ENCODE measurements at places on chromosomes 7 and 10.

DNA sequence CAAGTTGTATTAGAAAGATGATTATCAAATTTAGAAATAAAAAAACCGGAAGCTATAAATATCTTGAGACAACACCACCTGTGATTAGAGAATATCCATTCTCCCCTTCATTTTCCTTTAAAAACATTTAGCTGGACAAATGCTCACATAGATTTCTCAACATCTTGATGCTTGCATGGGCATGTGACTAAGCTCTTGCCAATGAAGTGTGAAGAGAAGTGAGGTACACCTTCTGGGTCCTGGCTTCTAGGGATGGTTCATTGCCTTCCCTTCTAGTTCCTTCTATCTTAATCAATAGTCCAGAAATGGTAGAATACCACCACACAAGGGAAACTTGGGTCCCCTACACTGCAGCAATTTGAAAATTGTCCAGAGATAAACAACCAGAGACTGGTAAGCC, 41.0 kb downstream of the WAPL start:
- DNase-seq: no peak

- no peak for DNase-seq
Measured at GRCh38 chr10:11057994-11058393, 40.3 kb downstream of the CELF2 start.

DNA sequence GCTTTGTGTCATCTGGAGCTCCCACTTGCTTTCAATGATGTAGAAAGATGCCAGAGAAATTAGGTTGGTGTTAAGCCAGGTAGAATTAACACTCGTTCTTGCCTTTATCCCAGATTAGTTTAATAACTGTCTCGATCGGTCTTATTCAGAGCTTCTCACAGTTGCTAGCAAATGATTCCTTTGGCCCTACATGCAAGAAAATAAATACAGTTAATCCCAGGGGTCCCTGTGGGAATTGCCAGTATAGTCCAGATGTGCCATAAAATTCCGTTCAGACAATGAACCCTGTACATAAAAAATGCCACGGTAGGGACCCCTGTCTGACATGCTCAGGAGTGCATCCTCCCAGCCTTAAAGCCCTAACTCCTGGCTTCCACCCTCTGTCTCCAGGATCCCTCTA, 207.5 kb downstream of the ARHGAP12 start:
- no peak for DNase-seq

DNA sequence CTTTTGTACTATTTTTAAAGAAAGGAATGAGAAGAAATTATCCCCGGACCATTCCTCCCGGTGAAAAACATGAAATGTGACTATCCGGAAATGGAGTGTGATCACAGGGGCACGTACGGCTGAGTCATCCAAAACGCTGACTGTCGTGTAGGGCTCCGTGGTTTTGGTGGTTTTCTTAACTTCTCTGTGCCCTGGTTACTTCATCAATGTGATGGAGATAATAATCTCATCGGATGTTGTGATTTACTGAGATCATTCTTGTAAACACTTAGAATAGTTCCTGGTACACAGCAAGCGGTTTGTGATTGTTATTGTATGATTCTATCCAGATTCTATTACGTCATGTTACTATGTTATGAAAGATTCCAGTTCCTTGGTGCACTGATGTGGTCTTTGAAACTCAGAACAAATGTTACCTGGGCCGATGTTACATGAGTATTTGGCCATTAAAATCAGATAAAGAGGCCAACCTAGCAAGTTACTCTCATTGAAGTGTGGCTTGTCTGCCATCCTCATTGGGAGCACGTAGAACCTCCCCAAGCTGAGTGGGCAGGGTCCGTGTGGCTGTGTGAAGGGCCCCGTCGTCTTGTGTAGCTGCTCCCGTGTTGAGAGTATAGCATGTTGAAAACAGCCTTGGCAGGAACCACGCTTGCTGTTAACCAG, 99.5 kb downstream of the CAMK1D start:
- DNase-seq: peak; percentile 86

GRCh38 chr7:148901178-148901577, 17.1 kb upstream of the EZH2 start:
- no peak for DNase-seq

DNA sequence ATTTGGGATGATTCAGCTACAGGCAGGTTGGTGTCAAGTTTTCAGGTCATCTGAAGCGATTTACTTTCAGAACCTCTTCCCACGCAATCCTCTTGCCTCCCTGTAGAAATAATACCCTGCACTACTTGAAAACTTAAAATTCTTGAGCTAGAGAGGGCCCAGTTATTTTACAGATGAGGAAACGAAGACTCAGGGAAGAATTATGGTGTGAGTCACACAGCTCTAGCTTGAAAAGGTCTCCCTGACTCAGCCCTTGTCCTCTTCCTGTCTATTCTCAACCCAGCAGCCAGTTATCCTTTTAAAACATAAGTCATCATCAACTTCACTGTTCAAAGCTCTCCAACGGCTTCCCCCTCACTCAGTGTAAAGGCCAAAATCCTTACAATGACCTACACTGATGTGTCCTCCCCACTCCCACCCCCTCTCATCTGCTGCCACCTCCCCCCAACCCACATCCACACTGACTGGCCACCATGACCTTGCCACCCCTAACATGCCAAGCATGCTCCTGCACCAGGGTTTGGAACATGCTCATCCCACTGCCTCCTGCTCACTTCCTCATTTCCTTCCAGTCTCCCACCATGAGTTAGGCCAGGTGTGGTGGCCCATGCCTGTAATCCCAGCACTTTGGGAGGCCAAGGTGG, 3.4 kb downstream of the DNMBP start:
- peak; percentile 99 for DNase-seq

GRCh38 chr10:30917789-30918188, 113.9 kb downstream of the ZNF438 start:
- no peak for DNase-seq

- DNase-seq: peak; percentile 30
Measured at GRCh38 chr10:119290301-119291048, 83.1 kb downstream of the GRK5 start.

DNA sequence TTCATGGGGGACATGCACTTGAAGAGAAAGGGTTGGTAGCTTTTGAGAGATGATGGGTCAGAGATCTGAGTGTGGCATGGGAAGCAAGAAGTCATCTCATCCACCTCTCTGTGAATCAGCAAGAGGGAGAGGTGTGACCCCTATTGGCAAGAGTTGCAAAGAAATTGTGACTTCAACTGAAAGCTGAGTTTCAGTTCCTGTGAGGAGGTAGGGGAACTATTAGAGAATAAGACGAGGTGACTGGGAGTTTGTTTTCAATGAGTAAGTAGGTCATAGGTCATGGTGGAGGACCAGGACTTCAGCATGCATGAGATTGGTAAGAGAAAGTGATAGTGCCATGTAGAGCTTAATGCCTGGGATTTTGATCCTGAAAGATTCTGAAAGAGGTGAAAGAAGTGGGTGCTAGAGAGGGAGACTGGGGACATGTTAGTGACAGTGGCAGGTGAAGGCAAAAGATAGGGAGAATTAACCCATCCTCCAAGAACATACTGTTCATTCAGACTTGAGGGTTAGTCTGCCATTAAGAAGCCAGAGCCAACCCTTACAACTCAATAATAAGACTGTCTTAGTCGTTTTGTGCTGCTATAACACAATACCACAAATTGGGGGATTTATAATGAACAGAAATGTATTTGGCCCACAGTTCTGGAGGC, 75.5 kb upstream of the CAPZA2 start:
- peak; percentile 69 for DNase-seq

DNA sequence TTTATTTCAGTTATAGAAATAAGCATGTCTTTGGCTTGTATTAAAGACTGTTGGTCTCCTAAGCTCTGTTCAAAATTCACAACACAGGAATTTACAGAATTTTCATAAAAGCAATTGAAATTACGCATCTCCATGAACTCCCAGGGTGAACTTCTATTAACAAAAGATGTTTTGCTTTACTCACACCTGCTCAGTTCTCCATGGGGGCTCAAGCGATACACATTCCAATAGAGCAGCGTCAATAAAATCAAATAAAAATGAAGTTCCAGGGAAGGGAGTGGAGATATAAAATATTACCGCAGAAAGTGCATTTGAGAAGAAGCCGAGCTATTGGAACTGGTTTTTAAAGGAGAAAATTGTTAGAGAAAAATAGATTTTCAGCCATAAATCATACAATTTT, 41.5 kb upstream of the ZNF438 start:
- no peak for DNase-seq

- DNase-seq: peak; percentile 11
Measured at GRCh38 chr7:12291870-12292269, 80.8 kb downstream of the TMEM106B start.

DNA sequence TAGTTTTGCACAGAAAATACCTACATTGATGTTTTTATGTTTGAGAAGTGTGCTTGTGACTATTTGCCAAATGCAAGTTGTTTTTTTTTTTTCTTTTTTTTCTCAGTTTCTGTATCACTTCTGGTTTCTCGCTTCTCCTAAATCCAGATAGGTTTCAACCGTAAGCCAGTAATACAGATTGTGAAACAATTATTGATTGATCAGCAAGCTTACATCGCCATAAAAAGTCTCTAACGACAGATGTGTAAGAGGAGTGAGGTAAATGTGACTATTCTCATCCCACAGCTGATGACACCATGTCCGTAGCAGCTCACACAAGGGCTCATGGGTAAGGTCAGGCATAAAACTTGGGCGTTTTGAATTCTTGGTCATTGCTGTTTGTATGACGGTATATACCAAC, 202.8 kb upstream of the AKR1E2 start:
- DNase-seq: no peak

DNA sequence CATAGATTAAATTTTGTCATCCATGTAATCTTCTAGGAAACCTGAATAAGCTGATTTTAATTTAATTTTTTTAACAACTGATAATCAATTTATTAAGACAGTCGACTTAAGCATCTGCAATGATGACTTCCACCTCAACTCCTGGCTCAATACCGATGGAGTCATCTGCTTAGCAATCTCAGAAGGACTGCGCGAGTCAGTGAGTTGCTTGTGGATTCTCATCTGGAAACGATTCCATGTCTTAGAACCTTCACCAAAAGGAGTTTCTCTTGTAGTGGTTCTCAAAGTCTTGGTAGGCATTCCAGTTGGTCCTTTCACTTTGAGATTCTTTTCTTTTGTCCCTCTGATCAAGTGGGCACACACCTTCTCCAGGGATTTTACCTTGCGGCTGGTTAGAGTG, 85.5 kb downstream of the XRCC2 start:
- no peak for DNase-seq

- peak; percentile 91 for DNase-seq
Measured at GRCh38 chr10:21372651-21373410, 152.7 kb downstream of the SKIDA1 start.

DNA sequence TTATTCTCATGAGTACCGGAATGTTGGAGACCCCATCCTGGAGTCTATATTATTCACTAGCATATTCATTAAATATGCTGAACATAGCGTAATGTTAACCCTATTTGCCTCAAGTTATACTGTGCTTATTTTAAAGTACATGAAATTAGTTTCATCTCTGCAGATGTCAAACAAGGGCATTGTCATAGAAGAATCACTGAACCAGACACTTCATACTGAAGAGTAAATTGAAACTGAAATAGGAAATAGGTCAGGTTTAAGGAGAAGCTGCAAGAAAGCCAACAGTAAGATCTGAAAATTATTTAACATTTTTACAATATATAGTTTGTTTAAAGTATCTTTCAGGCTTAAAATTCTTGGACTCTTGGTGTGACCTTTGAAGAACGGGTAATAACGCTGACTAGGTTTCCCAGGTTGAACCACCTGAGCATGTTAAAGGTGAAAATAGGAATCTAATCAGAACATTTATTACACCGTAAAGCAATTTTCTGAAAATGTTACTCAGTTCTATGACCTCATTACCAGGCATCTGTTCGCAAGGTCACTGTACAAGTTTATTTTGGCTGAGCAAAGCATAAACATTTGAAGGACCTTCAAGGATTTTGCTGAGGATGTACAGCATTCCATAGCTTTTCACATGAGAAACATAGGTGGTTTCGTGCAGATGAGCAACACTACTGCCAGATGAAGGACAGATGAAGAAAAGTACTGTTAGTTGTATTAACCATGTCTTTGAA, 82.7 kb downstream of the REEP3 start:
- peak; percentile 13 for DNase-seq

DNA sequence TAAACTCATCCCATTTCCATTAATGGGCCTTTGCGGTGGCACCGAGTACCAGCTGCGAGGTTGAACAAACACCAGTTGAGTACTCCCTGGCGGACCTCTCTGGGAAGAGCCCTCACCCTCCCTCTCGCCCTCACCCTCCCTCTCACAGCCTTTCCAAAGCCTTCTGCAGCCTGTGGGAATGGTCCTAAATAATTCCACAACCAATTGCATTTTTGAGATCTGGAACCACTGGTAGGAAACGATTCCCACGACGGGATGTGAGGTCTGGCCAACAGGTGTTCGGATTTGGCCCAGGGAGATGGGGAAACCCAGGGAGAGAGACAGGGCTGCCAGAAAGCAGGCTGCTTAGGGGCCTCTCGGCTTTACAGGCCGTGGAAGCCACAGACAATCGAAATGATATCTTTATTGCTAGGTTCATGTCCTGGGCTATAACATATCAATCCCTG, 5.3 kb downstream of the PTF1A start:
- no peak for DNase-seq

DNA sequence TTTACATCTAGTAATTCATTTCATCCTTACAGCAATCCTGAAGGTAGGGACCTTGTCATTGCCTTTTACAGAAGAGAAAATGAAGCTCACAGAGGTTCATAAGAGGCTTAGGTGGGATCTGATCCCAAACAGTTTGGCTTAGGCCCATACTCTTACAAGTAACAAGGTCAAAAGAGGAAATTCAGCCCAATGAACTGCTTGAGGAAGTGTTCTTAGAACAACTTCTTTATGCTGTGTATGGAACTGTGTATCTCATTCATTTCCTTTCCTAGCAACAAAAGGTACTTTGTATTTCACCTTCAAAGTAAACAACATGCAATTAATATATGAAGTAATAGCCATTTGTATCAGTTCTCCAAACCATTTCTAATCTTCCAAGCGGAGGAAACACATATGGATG, 79.3 kb downstream of the AVL9 start:
- no peak for DNase-seq

DNA sequence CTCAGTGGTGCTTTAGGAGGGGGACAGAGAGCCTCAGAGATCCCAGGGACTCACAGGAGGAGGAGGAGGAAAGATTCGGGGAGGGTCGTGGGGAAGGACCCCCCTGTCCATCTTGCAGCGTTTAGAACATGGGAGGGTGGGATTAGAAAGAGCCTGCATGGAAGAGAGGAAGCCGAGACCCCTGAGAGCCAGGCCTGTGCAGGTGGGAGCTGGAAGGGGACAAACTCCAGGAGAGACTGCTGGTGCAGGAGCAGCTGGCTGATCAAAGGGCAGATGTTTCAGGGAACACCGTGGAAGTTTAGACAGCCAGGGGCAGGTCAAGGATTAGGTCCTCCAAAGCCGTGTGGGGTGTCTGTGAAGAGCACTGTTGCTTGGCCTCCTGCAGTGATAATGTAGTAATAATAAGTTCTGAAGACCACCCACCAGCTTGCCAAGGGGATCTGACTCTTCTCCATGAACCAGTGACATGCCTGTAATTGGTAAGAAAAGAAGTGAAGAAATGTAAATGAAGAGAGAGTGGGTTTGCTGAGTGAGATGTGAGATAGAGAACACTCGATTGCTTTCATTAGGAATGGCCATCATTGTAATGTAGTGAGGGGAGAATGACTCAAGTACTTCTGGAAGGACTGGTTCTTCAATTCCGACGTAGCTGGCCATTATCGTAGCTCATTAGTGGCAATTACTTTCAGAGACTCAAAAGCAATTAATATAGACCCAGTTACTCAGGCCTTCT, 425.6 kb downstream of the PAXIP1 start:
- no peak for DNase-seq

All from ELR (cell line).